Suppressor macrophage (primary cell): ENCODE measurements at places on chromosomes 12 and 14.

DNA sequence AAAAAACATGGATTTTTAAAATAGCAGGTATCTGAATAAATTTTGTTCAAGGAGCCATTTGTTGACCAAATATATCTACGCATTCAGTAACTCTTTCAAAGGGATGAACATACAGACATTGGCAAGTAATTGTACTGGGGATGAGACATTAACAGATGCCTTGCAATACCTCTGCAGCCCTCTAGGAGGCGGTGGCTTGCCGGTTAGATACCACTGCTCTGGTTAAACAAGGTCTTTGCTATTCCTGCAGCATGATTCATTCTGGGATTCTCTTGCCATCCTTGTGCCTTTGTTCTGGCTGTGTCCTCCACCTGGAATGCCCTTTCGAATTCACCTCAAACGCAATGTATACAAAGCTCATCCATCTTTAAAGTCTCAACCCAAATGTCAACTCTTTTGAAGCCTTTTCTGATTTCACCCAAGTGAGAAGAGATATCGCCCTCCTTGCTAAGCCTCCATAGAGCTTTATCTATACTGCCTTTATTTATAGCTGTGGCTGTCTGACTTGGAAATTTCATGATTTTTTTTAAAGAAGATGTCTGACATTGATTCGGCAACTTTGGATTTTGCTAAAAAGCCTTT, 131.0 kb upstream of the SRRM4 start:
- peak; percentile 28 for DNase-seq

- no peak for DNase-seq
Observed at GRCh38 chr14:69299286-69300035, 39.5 kb downstream of the GALNT16 start.

DNA sequence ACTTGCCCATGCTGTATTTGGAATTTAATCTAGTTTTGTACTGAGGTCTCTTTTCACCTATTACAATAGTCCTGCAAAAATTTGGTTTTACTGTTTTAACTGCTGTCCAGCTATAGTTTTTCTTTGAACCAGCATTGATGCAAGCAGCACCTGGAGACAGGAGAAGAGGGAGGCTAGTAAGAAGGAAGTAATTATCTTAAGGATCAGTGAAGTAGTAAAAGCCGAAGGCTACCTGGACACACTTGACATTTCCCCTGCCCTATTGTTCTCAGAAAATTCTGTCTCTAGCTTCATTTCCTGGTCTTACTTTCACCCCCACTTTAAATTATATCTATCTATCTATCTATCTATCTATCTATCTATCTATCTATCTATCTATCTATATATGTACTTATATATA, 43.5 kb upstream of the LRIG3 start:
- DNase-seq, result no peak

- DNase-seq, result no peak
Observed at GRCh38 chr12:93614917-93615596, 42.6 kb downstream of the SOCS2 start.

GRCh38 chr14:93115821-93116675, at the start of gene ITPK1:
TSS of gene ITPK1 (minus strand) at chr14:93115925. CDS start at chr14:93115163, 762 bp downstream.
- DNase-seq, result peak; percentile 86

DNA sequence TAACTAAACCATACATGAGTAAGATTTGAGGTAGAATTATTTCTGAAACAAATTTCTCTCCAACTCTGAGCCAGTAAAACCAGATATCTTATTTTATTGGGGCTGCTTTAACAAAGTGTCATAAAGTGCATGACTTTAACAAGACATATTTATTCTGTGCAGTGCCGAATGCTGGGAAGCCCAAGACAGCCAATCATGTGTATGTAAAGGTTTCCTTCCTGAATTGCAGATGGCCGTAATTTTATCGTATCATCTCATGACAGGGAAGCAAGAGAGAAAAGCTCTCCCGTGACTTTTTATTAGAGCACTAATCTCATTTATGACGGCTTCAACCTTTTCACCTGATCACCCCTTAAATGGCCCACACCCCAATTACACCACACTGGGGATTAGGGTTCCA, 777.9 kb downstream of the TMEM121 start:
- no peak for DNase-seq

GRCh38 chr12:64814432-64814831, 10.0 kb upstream of the TBC1D30 start:
- DNase-seq, result no peak

GRCh38 chr14:93032421-93032936, 83.2 kb downstream of the ITPK1 start:
- DNase-seq, result peak; percentile 92

- peak; percentile 32 for DNase-seq
Observed at GRCh38 chr14:20499108-20499507, 6.2 kb upstream of the RNASE10 start.

DNA sequence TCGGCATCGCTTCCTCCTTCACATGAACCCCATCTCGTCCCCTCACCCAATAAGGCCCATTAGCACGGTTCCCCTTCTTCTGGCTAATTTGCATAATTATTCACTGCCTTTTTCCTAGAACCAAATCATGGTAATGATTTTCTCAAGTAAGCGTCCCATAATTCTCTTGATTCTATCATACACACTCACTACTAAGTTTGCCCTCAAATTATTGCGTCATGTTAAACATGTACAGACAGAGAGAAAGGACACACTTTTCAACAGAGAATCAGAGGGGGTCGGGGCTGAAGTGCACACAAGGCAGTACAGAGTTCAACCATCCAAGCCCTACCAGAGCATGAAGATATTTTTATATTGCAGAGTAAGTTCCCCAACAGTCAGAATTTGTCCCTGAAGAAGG, 256.6 kb downstream of the FOXN3 start:
- DNase-seq, result no peak

DNA sequence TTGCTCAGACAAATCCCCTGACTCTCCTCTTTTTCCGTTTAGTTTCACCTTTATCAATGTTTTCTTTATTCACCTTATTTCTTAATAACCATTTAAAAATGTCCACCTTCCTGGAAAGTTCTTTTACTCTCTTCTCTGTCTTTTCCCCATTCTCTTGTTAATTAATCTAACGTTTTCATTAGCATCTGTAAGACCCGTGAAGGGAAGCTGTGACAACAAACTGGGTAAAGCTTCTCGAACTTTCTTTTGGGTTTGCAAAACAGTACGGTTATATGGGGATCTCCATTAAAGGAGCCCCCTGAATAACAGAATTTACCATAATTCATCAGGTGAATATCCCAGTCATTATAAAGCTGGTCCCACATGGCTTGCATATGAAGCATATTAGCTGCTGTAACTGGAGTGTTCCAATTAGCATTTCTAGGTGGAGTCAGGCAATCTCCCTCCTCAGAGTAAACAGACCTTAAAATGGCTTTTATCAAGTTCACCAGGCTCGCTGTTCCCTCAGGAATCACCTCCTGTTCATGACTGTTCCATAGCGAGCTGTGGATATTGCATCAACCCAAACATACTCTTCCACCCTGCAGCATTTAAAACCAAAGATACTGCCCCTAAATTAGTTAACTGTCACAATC, 42.4 kb downstream of the TMEM30B start:
- DNase-seq, result no peak

GRCh38 chr12:74794522-74794921, 256.9 kb downstream of the ATXN7L3B start:
- no peak for DNase-seq
